Esophagus squamous epithelium (tissue), 5 donors: ENCODE measurements at places on chromosomes 6 and 20.

GRCh38 chr6:118781897-118782296, 112.1 kb upstream of the ASF1A start:
- H3K4me3 ChIP-seq, result no peak overlapping the region
- no peak for DNase-seq
- no peaks in the 10 kb centered on the region for H3K27me3 ChIP-seq
- H3K4me1 ChIP-seq, result peaks cover 7% of the 10 kb centered on the region
- H3K27ac ChIP-seq, result no peak overlapping the region

DNA sequence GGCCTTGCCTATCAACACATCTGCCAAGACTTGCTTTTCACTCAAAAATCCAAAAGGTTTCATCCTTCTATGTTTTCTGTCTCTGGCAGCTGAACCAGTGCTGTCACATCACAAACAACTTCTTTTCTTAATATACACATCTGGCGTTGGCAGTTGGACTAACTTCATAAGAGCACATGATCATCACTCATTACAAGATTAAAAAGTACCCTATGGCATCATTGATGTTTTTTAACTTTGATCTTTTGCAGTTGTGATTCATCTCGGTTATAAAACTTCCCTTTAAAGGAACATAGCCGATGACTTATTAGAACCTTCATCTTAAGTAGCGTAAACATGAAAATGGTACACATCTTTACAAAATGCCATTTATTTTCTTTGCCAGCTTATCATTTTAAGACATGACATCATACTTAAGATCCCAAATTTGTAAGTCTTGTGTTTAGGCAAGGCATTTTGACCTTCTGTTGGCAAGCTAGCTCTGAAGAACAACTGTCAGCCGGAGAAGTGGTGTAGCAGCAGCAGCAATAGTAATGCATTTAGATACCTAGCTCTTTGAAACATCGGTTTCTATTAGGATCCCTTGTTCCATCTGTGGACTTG, 64.2 kb upstream of the SUPT3H start:
- H3K27ac ChIP-seq, result no peak overlapping the region
- no peaks in the 10 kb centered on the region for H3K27me3 ChIP-seq
- peaks cover 31% of the 10 kb centered on the region for H3K4me1 ChIP-seq
- H3K4me3 ChIP-seq, result no peak overlapping the region
- no peaks in the 10 kb centered on the region for H3K36me3 ChIP-seq
- DNase-seq, result no peak

GRCh38 chr20:61436667-61437279, 184.7 kb downstream of the CDH4 start:
- no peak overlapping the region for H3K4me3 ChIP-seq
- no peak for DNase-seq
- H3K27me3 ChIP-seq, result no peaks in the 10 kb centered on the region
- H3K27ac ChIP-seq, result peak overlapping the region; percentile 39

GRCh38 chr20:62741701-62742491, 33.3 kb downstream of the NTSR1 start:
- no peak overlapping the region for H3K4me3 ChIP-seq
- peaks cover 42% of the 10 kb centered on the region for H3K4me1 ChIP-seq
- H3K27me3 ChIP-seq, result no peaks in the 10 kb centered on the region
- DNase-seq, result no peak

GRCh38 chr20:34771680-34772081, 53.8 kb downstream of the NCOA6 start:
- H3K4me1 ChIP-seq, result no peaks in the 10 kb centered on the region
- no peak overlapping the region for H3K4me3 ChIP-seq
- peaks cover 96% of the 10 kb centered on the region for H3K36me3 ChIP-seq
- no peaks in the 10 kb centered on the region for H3K27me3 ChIP-seq
- H3K27ac ChIP-seq, result no peak overlapping the region

DNA sequence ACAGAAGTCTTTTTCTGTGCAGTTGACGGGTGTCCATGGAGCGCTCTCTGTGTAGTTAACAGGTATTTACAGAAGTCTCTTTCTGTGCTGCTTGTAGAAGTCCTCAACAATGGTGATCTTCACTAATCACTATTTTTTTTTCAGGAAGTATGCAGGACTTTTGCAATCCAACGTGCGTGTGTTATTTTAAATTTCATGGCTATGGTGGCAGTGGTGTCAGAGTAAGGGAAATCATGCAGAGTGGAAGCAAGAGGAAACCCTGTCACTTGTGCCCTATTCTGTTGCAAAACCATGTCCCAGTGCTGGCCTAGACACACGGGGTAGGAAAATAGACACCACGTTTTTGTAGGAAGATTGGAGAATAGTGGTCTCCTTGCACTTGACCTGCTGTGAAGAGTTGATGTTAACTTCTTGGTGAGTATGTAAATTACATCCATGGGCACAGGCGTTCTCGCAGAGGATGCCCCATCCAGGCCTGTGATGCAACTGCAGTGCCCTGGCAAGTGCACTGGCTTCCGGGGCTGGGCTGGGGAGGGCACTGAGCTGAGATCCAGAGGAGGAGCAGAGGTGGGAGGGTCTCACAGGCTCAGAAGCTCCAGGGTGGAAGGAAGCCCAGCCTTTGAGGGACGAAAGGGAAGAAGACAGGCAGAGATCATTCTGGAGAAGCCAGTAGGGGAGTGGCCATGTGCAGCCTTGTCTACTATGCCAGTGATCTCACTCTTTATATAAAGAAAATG, 146.5 kb downstream of the SYCP2 start:
- no peaks in the 10 kb centered on the region for H3K27me3 ChIP-seq
- no peak for DNase-seq
- no peak overlapping the region for H3K4me3 ChIP-seq
- no peak overlapping the region for H3K27ac ChIP-seq

- no peak overlapping the region for H3K4me3 ChIP-seq
- H3K27me3 ChIP-seq, result no peaks in the 10 kb centered on the region
Measured at GRCh38 chr6:90456001-90456400, 130.9 kb downstream of the MAP3K7 start.

DNA sequence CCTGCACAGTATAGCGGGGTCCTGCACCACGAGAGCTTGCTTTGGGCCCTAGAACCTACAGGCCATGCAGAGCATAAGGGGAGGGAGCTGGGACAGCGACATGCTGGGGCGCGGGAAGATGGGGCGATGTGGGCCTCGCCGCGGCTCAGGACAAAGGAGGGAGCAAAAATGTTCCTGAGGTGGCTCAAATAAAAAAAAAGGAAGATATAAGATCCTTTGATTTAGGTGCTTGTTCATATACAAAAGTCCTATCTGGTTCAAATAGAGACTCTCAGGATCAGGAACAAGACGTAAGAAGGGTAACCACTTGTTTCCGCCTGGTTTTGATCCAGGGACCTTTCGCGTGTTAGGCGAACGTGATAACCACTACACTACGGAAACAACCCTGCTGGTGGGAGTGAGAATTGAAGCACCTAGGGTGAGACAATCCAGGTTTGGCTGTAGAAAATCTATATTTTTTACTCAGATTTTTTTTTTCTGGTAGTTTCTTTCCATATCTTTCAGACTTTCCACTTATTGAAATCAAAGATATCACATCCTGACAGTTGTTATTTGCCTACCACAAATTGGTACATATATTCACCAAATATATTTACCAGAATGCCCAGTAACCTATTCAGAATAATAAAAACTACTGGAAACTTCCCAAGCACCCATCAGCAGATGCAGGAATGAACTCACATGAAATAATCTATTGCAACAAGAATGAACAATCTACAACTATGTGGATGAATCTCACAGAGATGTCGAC, 177.9 kb upstream of the ZNF184 start:
- no peaks in the 10 kb centered on the region for H3K4me1 ChIP-seq
- no peak overlapping the region for H3K27ac ChIP-seq
- H3K4me3 ChIP-seq, result no peak overlapping the region
- H3K27me3 ChIP-seq, result no peaks in the 10 kb centered on the region

GRCh38 chr6:26088344-26088743, 1.1 kb downstream of the HFE start:
- peak overlapping the region; percentile 73 for H3K4me3 ChIP-seq
- peak overlapping the region; percentile 87 for H3K27ac ChIP-seq
- peaks cover 13% of the 10 kb centered on the region for H3K4me1 ChIP-seq
- no peaks in the 10 kb centered on the region for H3K36me3 ChIP-seq
- no peaks in the 10 kb centered on the region for H3K27me3 ChIP-seq
- DNase-seq, result no peak

DNA sequence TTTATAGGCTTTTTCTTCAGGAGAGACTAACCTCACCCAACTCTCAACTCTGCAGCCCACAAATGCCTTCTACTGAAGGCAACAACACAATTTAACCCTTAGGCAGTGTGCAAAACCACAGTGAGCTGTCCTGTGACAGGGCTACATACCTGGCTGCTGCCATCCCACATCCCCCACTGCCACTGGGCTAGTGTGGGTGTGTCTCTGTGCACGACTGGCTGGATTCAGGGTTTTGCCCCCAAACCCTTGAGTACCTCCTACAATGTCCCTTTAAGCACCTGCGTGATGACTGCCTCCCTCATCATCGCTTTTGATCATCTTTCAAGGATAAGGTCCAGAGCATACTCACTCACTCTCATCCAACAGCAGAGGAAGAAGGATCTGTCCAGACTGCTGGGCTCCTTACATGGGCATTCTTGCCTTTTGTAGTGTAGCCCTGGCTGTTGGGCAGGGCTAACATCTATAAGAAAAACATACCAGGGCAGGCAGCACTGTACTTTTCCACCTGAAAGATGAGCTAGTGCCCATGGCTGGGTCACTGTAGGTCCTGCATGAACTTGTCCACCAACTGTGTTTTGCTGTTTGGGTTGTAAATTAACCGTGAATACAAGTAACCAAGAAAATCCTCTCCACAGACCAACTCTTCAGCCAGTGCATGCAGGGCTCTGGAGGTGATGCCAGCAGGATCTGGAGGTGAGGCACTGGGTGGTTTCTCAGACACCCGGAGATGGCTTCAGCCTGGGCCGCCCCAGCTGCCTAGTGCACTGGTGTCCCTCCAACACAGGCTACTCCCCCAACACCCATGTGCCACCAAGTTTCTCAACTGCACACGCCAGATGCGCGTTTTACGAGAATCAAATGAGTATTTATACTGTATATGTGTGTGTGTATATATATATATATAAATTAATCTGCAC, 45.2 kb downstream of the PLCG1 start:
- H3K36me3 ChIP-seq, result peaks cover 5% of the 10 kb centered on the region
- no peak for DNase-seq
- H3K4me3 ChIP-seq, result no peak overlapping the region

GRCh38 chr20:60888771-60889170, 363.3 kb upstream of the CDH4 start:
- H3K27ac ChIP-seq, result no peak overlapping the region
- no peaks in the 10 kb centered on the region for H3K27me3 ChIP-seq
- H3K4me1 ChIP-seq, result no peaks in the 10 kb centered on the region

- peaks cover 4% of the 10 kb centered on the region for H3K4me1 ChIP-seq
Measured at GRCh38 chr20:43969501-43970182, 55.0 kb downstream of the TOX2 start.

DNA sequence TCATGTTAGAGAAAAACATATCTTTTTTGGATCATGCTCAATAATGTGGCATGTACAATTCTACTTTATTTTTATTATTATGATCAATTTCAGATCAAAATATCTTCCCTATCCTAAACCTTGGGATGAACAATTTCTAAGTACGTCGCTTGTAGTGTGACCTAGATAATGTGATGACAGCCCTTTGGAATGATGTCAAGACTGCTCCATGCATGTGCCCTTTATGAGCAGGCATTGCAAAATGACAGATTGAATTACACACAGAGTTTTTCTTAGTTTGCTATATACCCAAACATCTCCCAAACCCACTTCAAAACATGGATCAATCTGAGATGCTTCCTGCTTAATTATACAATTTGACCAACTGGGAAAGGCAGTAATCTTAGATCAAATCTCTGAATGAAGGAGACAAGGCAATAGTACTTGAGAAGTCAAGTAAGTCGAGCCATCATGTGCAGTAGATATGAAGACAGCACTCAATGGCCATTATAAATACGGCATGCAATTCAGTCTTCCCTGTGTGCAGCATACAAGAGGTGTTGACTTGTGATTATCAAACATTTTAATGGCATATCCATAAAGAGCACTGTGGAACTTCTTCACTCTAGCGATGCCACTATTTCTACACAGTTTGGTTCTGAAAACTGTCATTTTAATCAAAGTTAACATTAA, 294.8 kb downstream of the RNF144B start:
- no peaks in the 10 kb centered on the region for H3K4me1 ChIP-seq
- H3K27ac ChIP-seq, result no peak overlapping the region
- no peak for DNase-seq
- no peaks in the 10 kb centered on the region for H3K27me3 ChIP-seq
- H3K36me3 ChIP-seq, result no peaks in the 10 kb centered on the region
- H3K4me3 ChIP-seq, result no peak overlapping the region

DNA sequence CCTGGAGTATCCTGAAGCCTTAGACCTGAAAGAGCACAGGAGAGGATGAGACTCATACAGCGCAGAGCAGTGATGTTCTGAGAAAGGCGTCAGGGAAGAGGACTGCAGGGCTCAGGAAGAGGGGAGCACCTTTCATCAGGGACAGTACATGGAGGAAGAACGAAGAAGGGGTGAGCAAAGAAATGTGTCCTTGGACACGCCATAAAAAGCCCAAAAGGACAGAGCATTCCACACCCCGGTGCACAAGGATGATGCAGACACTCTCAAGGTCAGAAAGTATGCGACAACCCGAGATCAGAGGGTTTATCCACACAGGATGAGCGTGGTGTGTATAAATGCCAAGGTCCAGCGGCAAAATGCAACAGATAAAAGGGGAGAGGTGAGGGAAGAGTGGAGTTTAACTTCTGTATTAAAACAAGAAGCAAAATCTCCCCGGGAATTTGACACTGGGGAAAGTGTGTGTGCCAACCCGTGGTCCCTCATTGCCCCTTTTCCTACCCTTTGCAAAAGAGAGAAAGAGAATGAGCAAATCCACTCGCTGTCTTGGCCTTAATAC, 64.4 kb downstream of the SLC23A2 start:
- no peaks in the 10 kb centered on the region for H3K36me3 ChIP-seq
- DNase-seq, result no peak
- no peak overlapping the region for H3K27ac ChIP-seq
- peaks cover 7% of the 10 kb centered on the region for H3K4me1 ChIP-seq
- H3K4me3 ChIP-seq, result no peak overlapping the region
- no peaks in the 10 kb centered on the region for H3K27me3 ChIP-seq

DNA sequence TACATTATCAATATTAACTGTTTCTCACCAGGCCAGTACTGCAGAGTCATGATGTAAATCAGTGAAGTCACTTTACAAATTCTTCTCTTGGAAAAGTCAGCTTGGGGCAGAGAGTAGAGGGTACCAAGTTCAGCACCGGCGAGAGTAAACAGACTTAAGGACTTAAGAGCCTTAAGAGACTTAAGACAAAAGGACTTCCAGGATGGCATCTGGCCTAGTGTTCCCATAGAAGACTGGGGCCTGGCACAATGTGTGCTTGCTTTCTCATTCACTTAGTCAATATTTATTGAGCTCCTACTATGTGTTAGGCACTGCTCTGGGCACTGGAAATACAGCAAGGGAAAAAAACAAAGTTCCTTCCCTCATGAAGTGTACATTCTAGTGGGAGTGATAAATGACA, 1.4 kb upstream of the SNPH start:
- H3K4me3 ChIP-seq, result no peak overlapping the region
- no peak for DNase-seq
- H3K4me1 ChIP-seq, result peaks cover 5% of the 10 kb centered on the region
- H3K36me3 ChIP-seq, result no peaks in the 10 kb centered on the region
